ENCODE measurements at places on chromosomes 7 and 10. TPM values are rescaled to one million over a fixed set of nuclear protein-coding genes. Genes with fewer than 3 reads are reported as not detected.

TFEC gene
- total RNA-seq = 0.14 TPM

MRPS33 gene
- total RNA-seq = 111 TPM

DNA sequence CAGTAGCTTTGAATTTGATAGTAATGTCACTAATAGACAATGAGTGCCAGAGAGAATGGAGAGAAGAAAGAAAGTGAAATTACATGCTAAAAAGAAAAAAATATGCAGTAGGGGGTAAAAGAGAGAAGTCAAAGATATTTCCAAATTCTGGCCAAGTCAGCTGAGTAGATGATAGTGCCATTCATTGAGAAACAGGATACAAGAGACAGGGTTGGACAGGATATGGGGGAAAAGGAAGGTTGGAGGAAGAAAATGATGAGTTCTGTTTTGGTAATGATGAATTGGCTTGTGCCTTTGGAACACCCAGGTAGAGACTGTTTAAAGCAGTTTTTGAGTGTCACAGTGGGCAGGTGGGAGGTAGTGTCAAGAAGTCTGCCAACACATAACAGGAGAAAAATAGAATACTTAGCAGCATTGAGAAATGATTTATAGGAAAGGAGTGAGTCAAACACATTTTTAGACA lies 78.3 kb downstream of the LRRC17 start:
- H3K27me3 ChIP-seq = no peaks in the 10 kb centered on the region
- no peak overlapping the region for H3K4me3 ChIP-seq
- DNase-seq = no peak
- no peak overlapping the region for H3K27ac ChIP-seq

DNA sequence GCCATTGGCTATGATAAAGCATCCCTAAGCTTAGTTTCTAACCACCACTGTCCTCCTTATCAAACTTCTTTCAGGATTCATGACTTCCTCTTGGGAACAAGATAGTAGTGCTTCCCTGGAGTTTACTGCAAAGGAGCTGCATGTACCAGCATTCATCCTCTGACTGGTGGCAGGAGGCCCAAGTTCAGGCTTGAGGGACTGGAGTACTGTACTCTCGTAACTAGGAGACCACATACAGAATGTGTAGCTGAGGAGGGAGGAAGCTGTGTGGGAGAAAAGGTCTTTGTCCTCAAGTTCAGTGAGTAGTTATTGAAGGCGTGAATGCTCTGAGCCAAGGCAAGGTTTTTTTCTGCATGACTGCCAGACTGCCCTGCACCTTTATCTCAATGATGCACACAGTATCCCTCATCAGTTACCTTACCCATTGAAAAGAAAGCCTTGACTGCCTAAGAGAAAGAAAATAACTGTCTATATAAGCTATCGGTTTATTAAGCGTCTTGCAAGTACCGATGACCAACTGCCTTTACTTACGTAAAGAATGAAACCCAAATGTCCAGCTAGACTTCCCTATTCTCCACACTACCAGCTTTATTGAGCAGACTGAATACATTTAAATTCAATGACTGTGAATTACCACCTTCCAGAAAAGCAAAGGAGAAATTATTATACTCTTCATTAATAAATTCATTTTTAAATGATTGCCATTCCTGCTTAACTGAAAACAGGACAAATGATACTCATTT lies 12.8 kb downstream of the SCRN1 start:
- H3K4me1 ChIP-seq = peaks cover 13% of the 10 kb centered on the region
- no peaks in the 10 kb centered on the region for H3K27me3 ChIP-seq
- H3K36me3 ChIP-seq = no peaks in the 10 kb centered on the region
- no peak overlapping the region for H3K27ac ChIP-seq
- no peak overlapping the region for H3K4me3 ChIP-seq

DNA sequence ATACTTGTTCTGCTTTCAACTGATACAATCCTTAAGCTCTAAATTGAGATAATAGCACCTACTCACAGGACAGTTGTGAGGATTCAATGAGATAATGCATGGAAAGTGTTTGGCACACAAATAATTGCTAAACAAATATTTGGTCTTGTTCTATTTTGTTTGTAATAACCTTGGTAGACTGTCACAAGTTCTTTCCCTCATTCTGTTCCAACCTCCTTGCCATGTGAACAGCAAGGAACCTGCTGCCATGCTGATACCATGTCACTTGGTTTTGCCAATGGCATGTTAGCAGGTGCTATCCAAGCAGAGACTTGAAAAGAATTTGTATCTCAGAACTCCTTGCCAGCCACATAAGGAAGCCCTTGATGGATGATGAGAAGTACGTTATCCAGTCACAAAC lies 24.8 kb upstream of the TECTB start:
- H3K4me1 ChIP-seq = no peaks in the 10 kb centered on the region
- H3K27ac ChIP-seq = no peak overlapping the region
- no peaks in the 10 kb centered on the region for H3K36me3 ChIP-seq

GRCh38 chr10:95240811-95241210 lies 46.8 kb downstream of the ACSM6 start:
- peaks cover 17% of the 10 kb centered on the region for H3K4me1 ChIP-seq
- no peaks in the 10 kb centered on the region for H3K36me3 ChIP-seq
- H3K27me3 ChIP-seq = no peaks in the 10 kb centered on the region

All from activated naive CD8-positive, alpha-beta T cell treated with anti-CD3 and anti-CD28 coated beads for 36 hours (primary cell).